ENCODE measurements at places on chromosomes 11 and 22. TPM values are rescaled to one million over a fixed set of nuclear protein-coding genes. Genes with fewer than 3 reads are reported as not detected.

DNA sequence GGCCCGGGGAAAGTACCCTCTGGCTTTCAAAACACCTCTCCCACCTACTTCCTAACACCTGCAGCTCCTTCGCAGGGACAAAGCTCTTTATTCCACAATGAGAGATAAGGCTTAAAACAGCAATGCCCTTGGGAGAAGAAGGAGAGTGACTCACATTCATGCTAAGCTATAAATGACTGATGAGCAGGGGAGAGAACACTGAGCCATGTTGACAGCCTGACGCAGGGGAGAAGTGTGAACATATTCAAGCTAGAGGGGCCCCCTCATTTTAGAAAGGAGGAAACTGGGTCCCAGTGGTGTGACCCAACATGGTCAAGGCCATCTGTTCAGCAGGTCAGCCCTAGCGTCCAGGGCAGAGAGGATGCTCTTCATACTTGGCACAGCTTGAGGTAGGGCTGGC, 171.8 kb downstream of the DSCAML1 start:
- H3K27me3 ChIP-seq: peaks cover 28% of the 10 kb centered on the region
- no peaks in the 10 kb centered on the region for H3K36me3 ChIP-seq
- H3K27ac ChIP-seq: no peak overlapping the region
- no peaks in the 10 kb centered on the region for H3K4me1 ChIP-seq

DNA sequence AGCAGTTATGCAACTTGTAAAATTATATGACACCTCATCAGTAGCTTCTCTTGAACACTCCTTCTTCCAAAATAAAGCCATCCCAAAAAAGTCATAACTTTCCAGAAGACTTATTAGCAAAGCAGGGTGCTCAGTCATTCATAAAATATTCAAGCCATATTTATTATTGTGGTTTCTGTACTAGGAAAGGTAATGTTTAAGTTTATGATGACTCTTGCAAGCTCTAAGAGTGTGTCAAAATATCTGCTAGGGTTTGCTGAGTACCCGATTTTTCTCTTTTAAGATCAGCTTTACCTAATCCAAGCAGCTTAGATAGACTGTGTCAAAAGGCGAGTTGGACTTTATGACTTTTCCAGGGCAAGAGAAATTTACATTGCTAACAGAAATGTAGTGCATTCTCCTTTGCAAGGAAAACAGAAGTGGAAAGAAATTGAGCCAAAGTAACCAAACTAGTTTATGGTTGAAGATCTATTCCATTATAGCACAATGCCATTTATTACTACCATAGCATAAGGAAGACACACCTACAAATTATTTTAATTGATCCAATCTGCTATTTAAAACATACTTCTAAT, 98.0 kb upstream of the SOX6 start:
- H3K27ac ChIP-seq: no peak overlapping the region
- H3K4me1 ChIP-seq: no peaks in the 10 kb centered on the region
- DNase-seq: no peak
- no peak overlapping the region for H3K4me3 ChIP-seq
- no peaks in the 10 kb centered on the region for H3K36me3 ChIP-seq

DNA sequence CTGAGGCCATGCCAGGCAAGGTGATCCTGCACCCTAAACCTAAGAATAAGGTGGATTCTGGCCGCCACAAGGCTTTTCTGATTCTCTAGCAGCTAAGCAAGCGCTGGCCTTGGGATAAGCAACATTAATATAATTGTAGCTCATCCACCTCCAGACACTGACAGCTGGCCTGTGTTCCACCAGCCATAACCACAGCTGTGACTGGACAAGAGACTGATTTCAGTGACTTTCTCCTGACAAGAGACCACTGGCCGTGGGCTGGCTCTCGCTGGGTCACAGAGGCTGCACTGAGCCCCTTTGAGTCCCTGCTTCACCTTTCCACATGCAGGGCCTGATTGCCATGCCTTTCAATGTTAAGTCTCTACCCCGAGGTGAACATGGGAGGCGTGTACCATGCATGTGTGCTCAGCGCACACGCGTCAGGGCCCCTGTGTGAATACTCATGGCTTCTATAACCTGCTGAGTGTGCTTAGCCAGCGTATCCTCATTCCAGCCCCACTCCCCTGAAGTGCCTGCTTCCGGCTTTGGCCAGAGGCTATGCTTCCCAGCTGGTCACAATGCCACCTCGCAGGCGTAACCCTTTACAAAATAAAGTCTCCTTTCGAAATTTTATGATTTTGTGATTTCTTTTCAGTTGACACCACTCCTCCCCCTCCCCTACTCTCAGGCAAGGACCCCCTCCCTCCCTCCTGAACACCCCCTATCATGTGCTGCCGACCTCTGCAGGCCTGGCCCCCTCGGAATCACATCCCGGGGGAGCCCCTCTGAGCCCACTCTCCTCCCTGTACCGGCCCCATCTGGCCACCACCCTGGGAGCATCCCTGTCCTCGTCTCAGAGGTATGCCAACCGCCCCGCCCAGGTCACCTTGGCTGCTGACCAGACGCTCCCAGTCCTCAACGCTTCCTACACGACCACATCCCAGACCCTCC, 128.1 kb downstream of the CTTN start:
- H3K27me3 ChIP-seq: peaks cover 15% of the 10 kb centered on the region
- H3K27ac ChIP-seq: no peak overlapping the region
- no peak for DNase-seq
- H3K36me3 ChIP-seq: peaks cover 6% of the 10 kb centered on the region
- no peak overlapping the region for H3K4me3 ChIP-seq

GRCh38 chr11:6572215-6572614, 31.2 kb downstream of the RRP8 start:
- no peaks in the 10 kb centered on the region for H3K27me3 ChIP-seq
- H3K4me3 ChIP-seq: no peak overlapping the region
- H3K27ac ChIP-seq: peak overlapping the region; percentile 32

DNA sequence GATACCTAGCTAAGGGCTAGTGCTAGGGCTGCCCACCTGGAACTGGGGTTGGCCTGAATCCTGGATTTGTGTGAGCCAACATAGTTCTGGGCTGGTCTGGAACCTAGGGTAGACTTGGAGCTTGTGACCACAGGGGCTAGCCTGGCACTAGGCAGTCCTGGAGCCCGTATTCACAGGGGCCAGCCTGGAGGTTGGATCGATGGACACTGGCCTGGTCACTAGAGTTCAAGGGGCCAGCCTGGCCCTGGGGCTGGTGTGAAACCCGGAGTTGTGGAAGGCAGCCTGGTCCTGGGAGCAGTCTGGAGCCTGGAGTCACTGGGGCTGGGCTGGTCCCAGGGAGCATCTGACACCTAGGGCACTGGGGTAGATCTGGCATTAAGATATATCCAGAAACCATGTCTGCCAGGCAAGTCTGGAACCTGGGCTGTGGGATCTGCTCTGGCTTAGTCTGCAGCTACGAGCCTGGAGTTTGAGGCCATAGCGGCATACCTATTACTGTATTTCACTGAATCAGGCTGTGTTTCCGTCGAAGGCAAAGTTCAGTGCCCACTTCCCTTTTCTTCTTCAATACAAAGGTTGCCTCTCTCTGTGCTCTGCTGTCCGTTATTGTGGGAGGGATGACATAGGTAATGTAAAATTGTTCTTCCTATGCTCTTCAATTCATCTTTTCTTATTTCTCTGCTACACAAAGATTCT, 9.1 kb upstream of the GLYATL1B start:
- DNase-seq: no peak
- H3K27me3 ChIP-seq: peaks cover 7% of the 10 kb centered on the region
- H3K4me1 ChIP-seq: peaks cover 28% of the 10 kb centered on the region
- no peaks in the 10 kb centered on the region for H3K36me3 ChIP-seq

DNA sequence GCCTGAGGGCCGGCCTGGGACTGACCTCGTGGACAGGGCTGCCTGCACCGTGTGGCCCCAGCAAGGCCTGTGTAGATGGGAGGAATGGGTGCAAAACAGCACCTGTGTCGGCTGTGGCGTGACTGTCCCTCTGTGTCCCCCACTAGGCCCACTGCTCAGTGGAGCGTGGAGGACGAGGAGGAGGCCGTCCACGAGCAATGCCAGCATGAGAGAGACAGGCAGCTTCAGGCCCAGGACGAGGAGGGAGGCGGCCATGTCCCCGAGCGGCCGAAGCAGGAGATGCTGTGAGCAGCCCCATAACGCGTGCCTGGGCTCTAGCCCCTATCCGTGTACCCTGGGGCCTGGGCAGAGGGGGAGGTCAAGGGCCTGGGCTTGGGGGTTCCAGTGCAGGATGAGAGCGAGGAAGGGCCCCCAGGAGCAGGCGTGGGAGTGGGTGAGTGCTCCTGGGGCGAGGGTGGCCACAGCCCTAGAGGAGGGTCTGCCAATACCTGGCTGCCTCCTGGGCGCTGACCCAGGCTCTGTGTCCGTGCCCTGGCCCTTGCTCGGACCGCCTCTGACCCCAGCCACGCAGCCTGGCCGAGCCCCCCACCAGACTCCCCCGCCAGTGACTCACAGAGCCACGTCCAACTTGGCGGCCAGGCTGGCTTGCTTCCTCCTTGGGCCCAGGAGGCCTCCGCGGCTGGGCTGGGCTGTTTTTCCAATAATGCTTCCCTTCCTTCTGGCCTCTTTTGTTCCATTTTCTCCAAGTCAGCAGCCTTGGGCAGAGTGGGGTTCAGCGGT, 11.6 kb downstream of the PRR33 start:
- H3K4me3 ChIP-seq: no peak overlapping the region
- no peak overlapping the region for H3K27ac ChIP-seq
- DNase-seq: no peak
- peaks cover 2% of the 10 kb centered on the region for H3K27me3 ChIP-seq
- no peaks in the 10 kb centered on the region for H3K4me1 ChIP-seq
- no peaks in the 10 kb centered on the region for H3K36me3 ChIP-seq

DNA sequence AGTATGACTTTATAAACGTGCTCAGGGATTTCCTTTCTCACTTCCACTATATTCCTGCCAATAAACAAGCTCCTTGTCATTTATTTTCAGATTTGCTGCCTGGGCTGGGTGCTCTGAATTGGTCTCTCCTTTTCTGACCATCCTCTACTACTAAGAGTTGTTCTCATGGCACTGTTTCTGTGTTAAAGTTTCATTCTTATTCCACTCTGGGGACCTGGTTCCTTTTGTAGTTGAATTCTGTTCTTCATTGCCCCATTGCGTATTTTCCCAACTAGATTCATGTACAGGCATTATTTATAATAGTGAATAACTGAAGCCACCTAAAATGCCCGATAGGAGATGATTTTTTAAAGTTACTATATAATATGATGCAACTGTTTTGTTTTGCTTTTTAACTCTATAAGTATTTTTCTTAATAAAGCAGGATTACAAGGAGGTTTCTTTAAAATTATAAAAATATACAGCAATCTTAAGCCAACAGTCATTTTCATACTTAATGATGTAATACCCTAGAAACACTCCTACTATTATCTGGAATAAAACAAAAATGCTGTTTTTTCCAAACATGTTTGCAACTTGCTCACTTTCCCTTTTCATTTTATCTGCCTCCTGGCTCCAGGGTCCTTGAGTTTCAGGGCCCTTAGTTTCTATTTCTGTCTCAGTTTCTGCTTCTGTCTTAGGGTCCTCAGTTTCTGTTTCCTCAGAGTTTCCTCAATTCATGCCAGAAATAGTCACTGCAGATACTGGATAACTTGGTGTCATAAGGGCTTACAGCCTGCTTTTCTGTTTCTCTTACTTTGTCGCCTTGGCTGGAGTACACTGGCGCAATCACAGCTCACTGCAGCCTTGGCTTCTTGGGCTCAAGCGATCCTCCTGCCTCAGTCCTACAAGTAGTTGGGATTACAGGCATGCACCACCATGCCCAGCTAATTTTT, 9.8 kb upstream of the FUT4 start:
- peaks cover 11% of the 10 kb centered on the region for H3K4me1 ChIP-seq
- H3K27me3 ChIP-seq: peaks cover 11% of the 10 kb centered on the region
- no peaks in the 10 kb centered on the region for H3K36me3 ChIP-seq
- no peak for DNase-seq
- no peak overlapping the region for H3K27ac ChIP-seq

DNA sequence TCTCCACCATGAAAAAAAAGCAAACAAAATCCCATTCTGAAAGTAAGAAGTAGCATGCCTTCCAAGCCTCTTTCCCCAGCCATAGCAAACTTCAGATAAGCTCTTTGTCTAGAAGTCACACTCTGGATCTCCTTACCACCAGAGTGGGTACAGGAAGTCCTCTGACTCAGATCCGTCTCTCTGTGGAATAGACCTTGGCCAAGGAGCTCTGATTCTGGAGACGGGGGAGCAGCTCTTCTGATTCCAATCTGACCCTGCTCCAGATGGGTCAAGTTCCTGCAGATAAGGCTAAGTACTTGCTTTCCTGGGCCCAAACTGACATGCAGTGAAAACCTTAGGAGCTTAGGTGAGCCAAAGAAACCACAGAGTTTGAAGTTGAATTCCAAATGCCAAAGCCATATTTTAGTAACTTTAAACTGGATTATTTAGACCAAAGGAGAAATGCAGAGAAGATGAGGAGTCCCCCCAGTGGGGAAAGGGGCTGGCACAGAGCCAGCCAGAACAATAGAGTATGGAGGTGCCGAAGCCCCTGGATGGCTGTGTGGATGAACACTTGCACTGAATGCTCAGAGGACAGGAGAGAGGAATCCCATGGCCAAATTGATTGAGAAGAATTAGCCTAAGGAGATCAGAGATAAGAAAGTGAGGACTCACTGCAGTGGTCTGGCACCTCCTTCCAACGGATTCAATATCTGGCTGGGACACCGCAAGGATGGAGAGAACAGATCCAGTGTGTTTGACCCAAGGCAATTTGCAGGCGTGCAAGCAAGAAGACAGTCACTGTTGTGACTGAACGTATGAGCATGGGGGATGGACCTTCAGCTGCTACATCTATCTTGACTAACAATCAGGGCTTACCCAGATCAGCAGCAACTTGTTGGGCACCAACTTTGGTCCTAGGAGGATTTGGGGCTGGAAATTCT, 54.9 kb downstream of the ENDOD1 start:
- H3K27me3 ChIP-seq: no peaks in the 10 kb centered on the region
- no peaks in the 10 kb centered on the region for H3K36me3 ChIP-seq
- H3K27ac ChIP-seq: peak overlapping the region; percentile 50

- no peak for DNase-seq
- H3K4me3 ChIP-seq: no peak overlapping the region
- H3K4me1 ChIP-seq: peaks cover 17% of the 10 kb centered on the region
- peaks cover 15% of the 10 kb centered on the region for H3K36me3 ChIP-seq
Measured at GRCh38 chr11:10640308-10640707, 53.2 kb downstream of the IRAG1 start.

The EHF gene
- total RNA-seq: not detected

The KCNQ1OT1 gene
- total RNA-seq: 0.43 TPM

The ZP1 gene
- not detected for total RNA-seq

Data from HFFc6 (cell line).